Neural crest cell (in vitro differentiated cells): ENCODE measurements at places on chromosomes 2 and 18. TPM values are rescaled to one million over a fixed set of nuclear protein-coding genes. Genes with fewer than 3 reads are reported as not detected.

PXDN gene
- total RNA-seq, result 217 and 218 TPM in 2 replicates

SLC66A2 gene
- 28.4 and 29.8 TPM in 2 replicates for total RNA-seq

SCYGR8 gene
- total RNA-seq, result not detected in 2 replicates

MYCN gene
- 144 and 149 TPM in 2 replicates for total RNA-seq

SIGLEC15 gene
- total RNA-seq, result not detected in 2 replicates

CNDP1 gene
- total RNA-seq, result 0.56 and 0.59 TPM in 2 replicates

METAP1D gene
- 11.0 and 13.4 TPM in 2 replicates for total RNA-seq
